Activated T-helper 1 cell treated with anti-CD3 and anti-CD28 coated beads, Interleukin-12 subunit alpha, Interleukin-12 subunit beta, Interleukin-2, Interleukin-4 antibody, amounts not matched to agents 30 ng/mL and 10 ng/mL and 1 ng/mL, durations not matched to agents 14 hours and 24 hours and 36 hours (primary cell): ENCODE measurements at places on chromosomes 3 and 15.
A peak's percentile ranks its signal among the peaks of the same experiment; 100 is the strongest.

DNA sequence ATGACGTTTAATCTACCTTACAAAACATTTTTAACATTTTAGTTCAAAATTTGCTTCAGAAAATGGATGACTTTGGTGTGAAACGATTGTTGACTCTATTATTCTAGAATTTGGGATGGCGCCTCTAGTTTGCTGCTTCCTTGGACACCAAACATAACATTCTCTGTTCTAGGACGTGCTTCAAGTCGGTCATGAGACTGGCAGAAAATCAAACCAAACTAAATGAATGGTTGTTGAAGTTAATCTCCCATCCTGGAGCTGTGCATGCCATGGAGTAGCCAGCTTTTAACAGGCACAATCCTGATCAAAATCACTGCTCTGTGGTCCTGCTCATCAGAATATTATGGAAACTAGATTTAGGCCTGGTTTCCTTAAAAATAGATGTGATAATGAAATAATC lies 9.6 kb upstream of the LRRFIP2 start:
- no peak for DNase-seq
- H3K36me3 ChIP-seq, result no peaks in the 10 kb centered on the region
- no peaks in the 10 kb centered on the region for H3K27me3 ChIP-seq
- no peak overlapping the region for H3K4me3 ChIP-seq
- H3K27ac ChIP-seq, result no peak overlapping the region

DNA sequence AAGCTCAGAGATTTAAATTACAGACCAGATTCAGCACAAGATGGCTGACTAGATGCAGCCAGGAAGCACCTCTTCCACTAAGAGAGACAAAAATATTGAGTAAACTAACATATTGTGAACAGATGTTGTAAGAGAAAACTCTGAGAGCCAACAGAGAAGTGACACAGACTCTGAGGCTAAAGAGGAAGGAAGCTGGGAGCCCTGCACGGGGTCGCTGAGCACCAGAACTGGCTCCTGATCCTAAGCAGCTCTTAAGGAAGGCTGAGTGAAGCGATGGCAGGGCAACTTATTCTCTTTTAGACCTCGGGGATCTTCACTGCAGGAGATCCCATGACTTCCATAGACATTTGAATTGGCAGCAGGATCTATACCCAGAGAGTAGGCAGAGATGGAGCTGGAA lies 578.0 kb upstream of the GRM7 start:
- H3K27ac ChIP-seq, result no peak overlapping the region
- no peak for DNase-seq
- no peaks in the 10 kb centered on the region for H3K4me1 ChIP-seq
- H3K27me3 ChIP-seq, result no peaks in the 10 kb centered on the region

- H3K36me3 ChIP-seq, result no peaks in the 10 kb centered on the region
- no peaks in the 10 kb centered on the region for H3K27me3 ChIP-seq
- no peak overlapping the region for H3K4me3 ChIP-seq
- H3K4me1 ChIP-seq, result no peaks in the 10 kb centered on the region
Observed at GRCh38 chr3:148211725-148212124, 486.0 kb upstream of the AGTR1 start.

DNA sequence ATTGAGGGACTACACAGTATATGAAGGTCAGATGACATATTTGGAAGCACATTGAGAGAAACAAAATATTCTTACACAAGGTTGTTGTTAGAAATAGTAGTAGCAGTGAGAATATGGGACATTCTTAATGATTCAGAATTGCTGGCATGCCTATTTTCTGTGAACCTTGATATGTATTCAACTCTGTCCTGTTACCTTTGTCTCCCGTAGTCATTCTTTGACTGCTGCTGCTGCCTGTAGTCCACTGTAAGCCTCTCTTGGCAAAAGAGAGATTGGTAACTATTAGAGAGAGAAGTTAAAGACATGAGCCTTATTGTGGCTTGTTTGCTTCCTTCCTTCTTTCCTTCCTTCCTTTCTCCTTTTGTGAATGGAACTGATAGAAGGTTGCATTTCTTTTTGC lies 64.5 kb downstream of the TCF12 start:
- no peaks in the 10 kb centered on the region for H3K36me3 ChIP-seq
- H3K27me3 ChIP-seq, result no peaks in the 10 kb centered on the region
- H3K4me1 ChIP-seq, result peaks cover 17% of the 10 kb centered on the region
- H3K27ac ChIP-seq, result no peak overlapping the region

DNA sequence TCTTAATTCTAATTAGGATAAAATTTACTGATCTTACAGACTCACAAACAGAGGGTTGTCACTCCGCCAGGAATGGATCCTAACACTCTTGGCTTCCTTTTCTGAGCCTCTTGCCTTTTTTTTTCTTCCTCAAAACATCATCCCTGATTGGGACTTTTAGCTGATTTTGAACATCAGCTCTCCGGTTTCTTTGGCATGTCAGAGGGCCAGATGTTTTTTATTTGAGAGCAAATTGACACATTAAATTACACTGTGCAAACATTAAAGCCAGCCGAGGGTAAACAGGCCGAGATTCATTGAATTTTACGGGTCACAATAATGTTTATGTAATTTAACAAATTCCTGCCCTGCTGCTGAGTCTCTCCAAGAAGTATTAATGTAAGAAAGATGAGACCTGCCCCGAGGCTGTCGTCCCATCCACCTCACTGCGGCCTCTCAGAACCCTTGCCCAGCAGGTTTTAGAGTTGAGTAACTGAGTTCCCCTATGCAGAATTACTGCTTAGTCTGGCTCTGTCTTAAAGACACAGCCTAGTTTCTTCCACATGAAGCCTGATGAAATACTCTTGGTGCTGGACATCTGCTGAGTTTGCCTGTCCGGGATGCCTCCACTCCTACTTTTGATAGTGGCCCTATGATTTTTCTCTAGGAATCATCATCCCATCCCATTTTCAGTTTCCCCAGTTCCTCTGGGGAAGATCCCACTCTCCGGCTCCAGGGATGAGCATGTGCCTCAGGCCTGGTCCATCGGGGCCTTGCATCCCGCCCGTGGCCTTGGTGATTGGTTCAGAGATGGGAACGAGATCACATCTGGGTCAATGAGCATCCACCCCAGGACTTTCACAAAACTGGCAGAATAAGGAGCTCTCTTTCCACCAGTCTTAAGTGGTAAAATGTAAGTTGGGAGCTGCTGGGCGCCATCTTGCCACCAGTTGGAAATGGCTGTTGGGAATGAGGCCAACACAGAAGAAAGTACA lies 226.6 kb upstream of the TLE3 start:
- H3K27me3 ChIP-seq, result peaks cover 33% of the 10 kb centered on the region
- H3K4me1 ChIP-seq, result peaks cover 9% of the 10 kb centered on the region
- H3K36me3 ChIP-seq, result no peaks in the 10 kb centered on the region
- H3K27ac ChIP-seq, result no peak overlapping the region
- H3K4me3 ChIP-seq, result no peak overlapping the region

DNA sequence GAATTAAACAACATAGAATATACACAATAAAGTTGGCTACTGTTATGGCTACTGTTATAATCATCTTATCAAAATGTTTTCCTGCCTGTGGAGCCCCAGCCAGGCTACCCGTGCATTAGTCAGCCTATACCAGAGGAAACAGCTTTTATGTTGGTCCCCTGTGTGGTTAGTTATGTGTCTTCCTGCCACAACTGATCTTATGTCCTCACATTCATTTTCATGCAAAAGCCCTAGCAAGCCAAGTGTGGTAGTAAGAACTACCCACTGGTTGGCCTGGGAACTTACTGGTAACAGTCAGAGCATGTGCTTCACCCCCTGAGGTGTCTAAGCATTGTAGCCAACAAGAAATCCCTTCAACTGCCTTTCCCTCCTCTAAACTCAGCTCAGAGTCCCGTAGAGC lies 21.8 kb downstream of the MGLL start:
- H3K4me3 ChIP-seq, result peak overlapping the region; percentile 48
- no peaks in the 10 kb centered on the region for H3K27me3 ChIP-seq
- peaks cover 2% of the 10 kb centered on the region for H3K36me3 ChIP-seq
- peak overlapping the region; percentile 81 for H3K27ac ChIP-seq

- H3K27me3 ChIP-seq, result peaks cover 2% of the 10 kb centered on the region
- no peak overlapping the region for H3K27ac ChIP-seq
- H3K4me1 ChIP-seq, result peaks cover 38% of the 10 kb centered on the region
- peaks cover 11% of the 10 kb centered on the region for H3K36me3 ChIP-seq
- no peak overlapping the region for H3K4me3 ChIP-seq
Observed at GRCh38 chr3:39343760-39344159, 14.3 kb downstream of the CCR8 start.

- no peaks in the 10 kb centered on the region for H3K4me1 ChIP-seq
- H3K4me3 ChIP-seq, result no peak overlapping the region
- H3K36me3 ChIP-seq, result no peaks in the 10 kb centered on the region
- peaks cover 2% of the 10 kb centered on the region for H3K27me3 ChIP-seq
- DNase-seq, result no peak
- H3K27ac ChIP-seq, result no peak overlapping the region
Observed at GRCh38 chr15:100082761-100083402, 258.9 kb downstream of the ADAMTS17 start.

DNA sequence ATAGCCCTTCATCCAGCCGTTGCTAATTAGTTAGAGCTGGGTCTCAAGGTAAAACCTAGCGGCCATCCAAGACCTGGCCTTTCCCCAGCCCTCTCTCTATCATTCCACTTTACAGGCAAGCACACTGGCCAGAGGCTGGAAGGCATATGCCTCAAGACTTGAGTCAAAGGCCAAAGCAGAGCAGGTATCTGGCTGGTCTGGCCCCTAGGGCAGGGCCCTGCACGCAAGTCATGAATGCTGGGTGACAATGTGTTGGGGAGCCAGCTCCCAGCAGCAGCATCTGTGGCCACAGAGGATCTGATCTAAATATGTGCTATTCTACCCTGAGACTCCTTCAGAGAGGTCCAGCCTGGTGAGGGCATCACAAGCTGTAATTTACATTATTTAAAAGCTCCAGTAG lies 113.6 kb downstream of the LRTM1 start:
- H3K27ac ChIP-seq, result no peak overlapping the region
- no peaks in the 10 kb centered on the region for H3K27me3 ChIP-seq
- no peaks in the 10 kb centered on the region for H3K4me1 ChIP-seq
- H3K4me3 ChIP-seq, result no peak overlapping the region
- DNase-seq, result no peak
- H3K36me3 ChIP-seq, result no peaks in the 10 kb centered on the region

DNA sequence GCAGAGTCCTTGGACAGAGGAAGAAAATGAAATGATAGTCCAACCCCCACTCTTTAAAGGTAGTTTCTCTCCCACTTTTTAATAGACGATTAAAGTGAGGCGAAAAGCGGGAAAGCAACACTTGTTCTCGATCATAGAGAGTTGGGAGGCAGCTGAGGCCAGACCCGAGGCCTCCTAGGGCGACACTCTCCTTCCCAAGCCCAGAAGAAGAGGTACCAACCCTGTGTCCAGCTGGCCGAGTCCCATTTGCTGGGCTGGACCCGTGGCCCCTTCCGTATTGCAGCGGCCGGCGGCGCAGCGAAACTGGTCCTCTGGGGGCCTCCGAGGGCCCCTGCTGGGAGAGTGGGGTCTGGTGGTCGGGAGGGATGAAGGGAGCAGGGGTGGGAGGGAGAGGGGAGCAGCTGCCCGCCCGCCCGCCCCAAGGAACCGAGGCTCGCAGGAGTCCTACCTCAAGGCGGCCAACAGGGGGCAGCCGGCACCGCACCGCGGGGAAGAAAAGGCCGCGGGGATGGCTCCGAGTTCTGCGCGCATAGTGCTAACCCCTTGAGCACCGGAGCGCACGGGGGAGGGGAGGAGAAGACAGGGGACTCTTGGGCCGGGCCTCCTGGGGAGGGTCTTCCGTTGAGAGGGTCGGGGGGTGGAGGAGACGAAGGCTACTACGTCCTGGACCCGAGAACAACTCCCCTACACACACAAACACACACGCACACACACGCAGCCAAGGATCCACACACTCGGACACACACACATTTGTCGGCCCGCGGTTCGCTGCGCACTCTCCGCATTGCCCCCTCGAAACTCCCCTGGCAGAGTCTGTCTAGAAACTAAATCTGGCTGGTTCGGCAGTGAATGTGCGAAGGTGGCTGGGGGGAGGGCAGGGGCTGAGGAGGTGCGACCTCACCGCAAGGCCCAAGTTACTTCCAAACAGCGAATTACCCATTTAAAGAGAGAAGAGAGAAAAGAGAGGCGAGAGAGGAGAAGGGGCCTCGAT lies 2.0 kb downstream of the WNT5A start:
- DNase-seq, result peak; percentile 12
- peaks cover 80% of the 10 kb centered on the region for H3K27me3 ChIP-seq
- H3K36me3 ChIP-seq, result no peaks in the 10 kb centered on the region
- no peak overlapping the region for H3K4me3 ChIP-seq
- peaks cover 5% of the 10 kb centered on the region for H3K4me1 ChIP-seq
- H3K27ac ChIP-seq, result no peak overlapping the region

DNA sequence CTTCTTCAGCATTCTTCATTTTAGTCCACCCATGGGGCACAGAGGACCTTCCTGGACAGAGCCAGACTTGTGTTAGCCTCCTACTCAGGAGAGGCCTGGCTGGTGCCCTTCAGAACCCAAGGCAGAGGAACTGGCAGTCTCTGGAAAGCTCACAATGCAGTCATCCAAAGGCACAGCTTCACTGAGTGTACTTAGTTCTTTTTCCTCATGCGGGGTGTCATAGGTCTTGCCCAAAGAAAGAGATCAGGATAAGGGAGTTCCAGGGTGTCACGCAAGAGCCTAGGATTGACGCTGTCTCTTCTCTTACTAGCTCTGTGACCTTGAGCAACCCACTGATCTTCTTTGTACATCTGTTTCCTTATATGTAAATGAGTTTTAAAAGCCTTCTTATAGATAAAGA lies 58.7 kb downstream of the CD200 start:
- H3K4me3 ChIP-seq, result no peak overlapping the region
- H3K4me1 ChIP-seq, result peaks cover 54% of the 10 kb centered on the region
- H3K27ac ChIP-seq, result peak overlapping the region; percentile 84
- H3K27me3 ChIP-seq, result no peaks in the 10 kb centered on the region

DNA sequence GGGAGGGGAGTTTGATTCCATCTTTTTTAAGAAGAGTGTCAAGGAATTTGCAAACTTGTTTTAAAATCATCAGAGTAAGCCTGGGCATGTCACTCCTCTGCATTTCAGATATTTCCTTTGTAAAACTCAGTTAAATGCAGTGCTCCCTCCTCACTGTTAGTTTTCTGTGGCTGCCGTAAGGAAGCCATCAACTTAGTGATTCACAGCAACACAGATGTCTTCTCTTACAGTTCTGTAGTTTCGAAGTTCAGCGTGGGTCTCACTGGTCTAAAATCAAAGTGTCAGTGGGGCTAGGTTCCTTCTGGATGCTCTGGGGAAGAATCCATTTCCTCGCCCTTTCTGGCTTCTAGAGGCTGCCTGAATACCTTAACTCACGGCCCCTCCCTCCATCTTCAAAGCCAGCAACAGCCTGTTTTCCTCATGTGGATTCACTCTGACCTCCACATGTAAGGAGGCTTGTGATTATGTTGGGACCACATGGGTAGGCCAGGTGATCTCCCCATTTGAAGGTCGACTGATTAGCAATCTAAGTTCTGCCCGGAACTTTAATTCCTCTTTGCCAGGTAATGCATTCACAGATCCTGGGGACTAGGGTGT lies 12.4 kb downstream of the ISG20 start:
- H3K36me3 ChIP-seq, result peaks cover 31% of the 10 kb centered on the region
- peaks cover 45% of the 10 kb centered on the region for H3K4me1 ChIP-seq
